ENCODE measurements at places on chromosomes 1 and 21.

- no peak for DNase-seq
These were observed 47.8 kb downstream of the PIK3CD start for GRCh38 chr1:9699361-9699760.

DNA sequence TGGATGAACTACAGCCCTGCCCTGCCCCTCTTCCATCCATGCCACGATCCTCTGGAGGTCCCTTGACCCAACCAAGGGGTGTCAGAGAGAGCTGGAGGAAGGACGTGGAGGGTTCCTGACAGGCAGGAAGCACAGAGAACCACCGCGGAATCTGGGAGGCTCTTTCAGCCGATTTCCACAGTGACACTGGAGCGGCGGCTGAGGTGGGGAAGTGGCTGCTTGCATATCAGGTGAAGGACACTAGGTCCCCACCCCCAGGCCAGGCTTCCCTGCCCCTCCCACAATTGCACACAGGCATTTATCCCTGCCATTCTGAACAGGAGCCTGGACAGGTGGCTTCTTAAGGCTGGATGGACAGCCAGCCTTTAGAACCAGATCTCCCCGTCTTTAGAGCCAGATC, 17.5 kb downstream of the LRRC71 start:
- DNase-seq, result no peak

- DNase-seq, result no peak
These were observed 960.0 kb downstream of the PLA2G4A start for GRCh38 chr1:187788718-187789117.

GRCh38 chr1:20555025-20555757, 2.8 kb downstream of the FAM43B start:
- DNase-seq, result no peak

GRCh38 chr1:190852611-190853010, 374.9 kb upstream of the BRINP3 start:
- no peak for DNase-seq

- DNase-seq, result no peak
These were observed 11.5 kb downstream of the MCL1 start for GRCh38 chr1:150567717-150568593.

DNA sequence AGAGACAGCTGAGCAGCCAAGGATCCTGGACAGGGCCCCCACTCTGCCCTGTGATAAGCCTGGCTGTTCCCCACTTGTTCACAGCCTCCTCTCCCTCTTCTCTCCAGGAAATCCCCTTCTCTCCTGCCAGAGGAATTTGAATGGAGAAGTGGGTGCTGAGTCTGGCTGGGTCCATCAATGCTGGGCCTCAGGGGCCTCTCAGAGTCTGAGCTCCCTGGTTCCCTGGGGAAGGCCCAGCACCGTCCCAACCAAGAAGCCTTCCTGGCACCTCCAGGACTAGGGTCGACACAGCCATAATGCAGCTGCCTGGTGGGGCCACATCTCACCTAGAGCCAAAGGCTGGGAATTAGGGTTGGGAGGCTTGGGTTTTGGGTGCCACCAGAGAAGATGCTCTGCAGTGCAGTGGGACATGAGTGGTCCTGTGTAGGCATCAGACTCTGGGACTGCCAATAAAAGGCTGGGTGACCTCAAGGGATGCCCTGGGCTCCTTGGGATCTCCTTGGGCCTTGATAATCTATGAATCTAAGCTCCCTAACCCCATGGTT, 2.5 kb downstream of the MYBPH start:
- DNase-seq, result no peak

GRCh38 chr1:167273027-167273800, 52.5 kb downstream of the POU2F1 start:
- no peak for DNase-seq

GRCh38 chr1:115196296-115196695, 107.0 kb upstream of the TSPAN2 start:
- DNase-seq, result no peak

GRCh38 chr1:177425199-177425598, 254.4 kb downstream of the BRINP2 start:
- no peak for DNase-seq

DNA sequence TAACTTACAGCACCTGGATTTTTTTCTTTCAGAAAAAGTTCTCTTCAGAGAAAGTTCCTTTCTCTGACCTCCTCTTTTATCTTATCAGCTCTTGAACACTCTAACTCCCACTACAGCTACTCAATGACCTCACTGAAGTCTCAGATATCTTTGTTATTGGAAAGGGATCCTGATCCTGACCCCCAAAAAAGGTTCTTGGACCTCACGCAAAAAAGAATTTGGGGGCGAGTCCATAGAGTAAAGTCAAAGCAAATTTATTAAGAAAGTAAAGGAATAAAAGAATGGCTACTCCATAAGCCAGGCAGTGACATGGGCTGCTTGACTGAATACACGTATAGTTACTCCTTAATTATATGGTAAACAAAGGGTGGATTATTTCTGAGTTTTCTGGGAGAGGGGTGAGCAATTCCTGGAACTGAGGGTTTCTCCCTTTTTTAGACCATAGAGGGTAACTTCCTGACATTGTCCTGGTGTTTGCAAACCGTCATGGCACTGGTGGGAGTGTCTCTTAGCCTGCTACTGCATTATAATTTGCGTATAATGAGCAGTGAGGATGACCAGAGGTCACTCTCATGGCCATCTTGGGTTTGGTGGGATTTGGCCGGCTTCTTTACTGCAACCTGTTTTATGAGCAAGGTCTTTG, 44.2 kb downstream of the WDR64 start:
- DNase-seq, result no peak
